ENCODE measurements at places on chromosomes 3 and 15. TPM values are rescaled to one million over a fixed set of nuclear protein-coding genes. Genes with fewer than 3 reads are reported as not detected.
A peak's percentile ranks its signal among the peaks of the same experiment; 100 is the strongest.

DNA sequence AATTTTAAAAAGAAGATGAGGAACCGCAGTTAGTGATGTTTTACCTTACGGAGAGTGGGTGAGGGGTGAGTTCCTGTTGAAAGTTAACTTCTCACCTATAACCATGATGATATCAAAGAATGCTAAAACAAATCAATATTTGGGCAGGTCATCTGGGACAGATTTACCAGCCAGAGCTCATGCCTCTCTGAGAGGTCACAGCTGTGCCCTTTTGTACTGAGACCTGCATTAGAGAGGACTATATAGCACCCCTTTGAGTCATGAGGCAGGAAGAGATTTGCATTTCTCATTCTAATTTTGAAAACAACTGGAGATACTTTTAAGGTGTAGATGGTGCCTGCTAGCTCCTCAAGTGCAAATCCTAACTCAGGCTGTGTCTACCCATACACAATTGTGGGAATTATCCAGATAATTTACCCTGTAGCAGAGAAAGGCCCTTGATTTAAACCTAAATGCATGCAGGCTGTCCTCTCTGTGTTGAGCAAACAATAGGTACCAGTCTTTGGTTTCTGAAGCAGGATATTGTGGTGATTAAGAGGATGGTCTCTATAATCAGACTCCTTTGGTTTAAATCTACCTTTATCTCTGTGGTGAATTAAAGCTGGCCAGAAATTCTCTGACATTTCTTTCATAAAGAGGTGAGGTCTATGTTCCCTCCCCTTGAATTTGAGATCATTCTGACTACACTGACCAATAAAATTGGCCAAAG lies 5.8 kb upstream of the TM4SF4 start:
- no peak overlapping the region for H3K27ac ChIP-seq
- H3K27me3 ChIP-seq = peaks cover 15% of the 10 kb centered on the region
- no peaks in the 10 kb centered on the region for H3K36me3 ChIP-seq
- H3K4me1 ChIP-seq = peaks cover 2% of the 10 kb centered on the region

- H3K36me3 ChIP-seq = no peaks in the 10 kb centered on the region
- peak overlapping the region; percentile 97 for H3K4me3 ChIP-seq
- H3K4me1 ChIP-seq = peaks cover 48% of the 10 kb centered on the region
- peak overlapping the region; percentile 98 for H3K27ac ChIP-seq
- H3K27me3 ChIP-seq = no peaks in the 10 kb centered on the region
- peak; percentile 70 for DNase-seq
These were observed 575 bp downstream of the TRPM7 start for GRCh38 chr15:50685976-50686468.

Gene PRTG
- not detected for total RNA-seq

Gene GPR27
- total RNA-seq = 1.0 TPM

DNA sequence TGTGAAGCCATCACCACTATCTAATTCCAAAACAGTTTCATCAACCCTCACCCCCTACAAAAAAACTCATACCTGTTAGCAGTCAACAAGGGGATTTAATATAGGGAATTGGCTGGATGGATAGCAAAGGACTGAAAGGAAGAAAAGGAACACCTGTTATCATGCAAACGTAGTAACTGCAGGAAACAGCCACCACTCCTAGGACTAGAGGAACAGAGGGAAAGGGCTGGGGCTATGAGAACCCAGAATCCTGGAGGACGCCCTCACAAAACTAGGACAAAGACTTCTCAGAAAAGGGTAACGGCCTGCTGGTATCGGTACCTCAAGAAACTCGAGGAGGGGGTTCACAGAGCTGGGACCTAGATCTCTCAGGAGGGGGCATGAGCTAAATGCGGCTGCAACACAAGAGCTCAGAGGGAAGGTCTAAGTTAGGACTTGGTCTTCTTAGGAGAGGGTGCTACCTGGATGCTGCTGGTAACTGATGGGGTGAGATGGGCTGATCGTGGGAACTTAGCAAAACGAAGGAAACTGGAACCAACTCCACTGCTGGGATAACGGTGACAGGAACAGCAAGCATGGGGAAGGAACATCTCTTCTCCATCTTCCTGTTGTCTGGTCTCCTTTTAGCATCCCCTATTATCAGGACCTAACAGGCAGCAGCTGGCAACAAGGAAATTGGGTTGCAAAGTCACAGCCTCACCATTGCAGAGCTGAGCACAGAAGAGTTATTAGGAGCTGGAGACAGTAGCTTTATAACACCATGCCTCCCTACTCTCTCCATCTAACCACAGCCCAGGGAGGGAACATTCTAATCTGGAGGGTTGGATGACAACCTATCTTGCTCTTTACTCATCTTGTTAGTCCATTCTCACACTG lies 147.7 kb downstream of the UACA start:
- no peak overlapping the region for H3K27ac ChIP-seq
- H3K36me3 ChIP-seq = no peaks in the 10 kb centered on the region
- no peaks in the 10 kb centered on the region for H3K4me1 ChIP-seq
- DNase-seq = no peak

Gene CIP2A
- 4.1 TPM for total RNA-seq

DNA sequence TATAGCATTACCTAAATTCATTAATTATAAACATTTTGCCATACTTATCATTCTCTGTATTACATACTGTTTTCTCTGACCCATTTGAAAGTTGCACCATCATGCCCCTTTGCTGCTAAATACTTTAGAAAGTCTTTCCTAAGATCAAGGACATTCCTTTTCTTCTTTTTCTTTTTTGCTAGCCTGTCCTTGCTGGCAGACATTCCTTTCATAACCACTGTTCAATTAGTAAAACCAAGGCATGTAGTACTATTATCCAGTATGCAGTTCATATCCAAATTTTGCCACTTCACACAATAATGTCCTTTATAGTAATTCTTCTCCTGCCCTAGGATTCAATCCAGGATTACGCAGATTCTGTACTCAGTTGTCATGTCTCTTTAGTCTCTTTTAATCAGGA lies 321.0 kb upstream of the C2CD4B start:
- peaks cover 43% of the 10 kb centered on the region for H3K27me3 ChIP-seq
- no peak overlapping the region for H3K27ac ChIP-seq
- no peaks in the 10 kb centered on the region for H3K36me3 ChIP-seq
- no peak overlapping the region for H3K4me3 ChIP-seq
- no peak for DNase-seq
- peaks cover 4% of the 10 kb centered on the region for H3K4me1 ChIP-seq

- no peak overlapping the region for H3K27ac ChIP-seq
- no peak for DNase-seq
- H3K4me3 ChIP-seq = no peak overlapping the region
- H3K27me3 ChIP-seq = peaks cover 65% of the 10 kb centered on the region
These were observed 1.5 kb downstream of the RBP1 start for GRCh38 chr3:139537795-139538621.

DNA sequence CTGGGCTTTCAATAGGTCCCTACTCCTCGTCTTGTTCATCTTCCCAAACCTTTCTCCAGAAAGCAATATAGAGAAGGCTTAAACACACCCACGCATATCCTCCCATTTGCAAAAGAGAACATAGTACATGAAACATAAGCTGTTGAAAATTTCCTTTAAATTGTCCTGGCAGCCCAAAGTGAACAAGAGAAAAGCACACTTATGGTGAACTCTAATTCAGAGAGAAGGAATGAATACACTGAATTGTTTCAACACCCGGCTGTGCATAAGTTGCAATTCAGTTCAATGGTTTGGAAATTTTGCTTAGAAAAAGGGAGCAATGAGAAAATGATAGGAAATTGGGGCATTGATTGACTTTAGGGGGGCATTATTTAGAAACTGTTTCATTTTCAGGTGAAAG lies 202.6 kb downstream of the TIGIT start:
- no peak overlapping the region for H3K4me3 ChIP-seq
- H3K36me3 ChIP-seq = peaks cover 2% of the 10 kb centered on the region
- H3K27me3 ChIP-seq = peaks cover 11% of the 10 kb centered on the region
- peaks cover 19% of the 10 kb centered on the region for H3K4me1 ChIP-seq
- no peak for DNase-seq
- H3K27ac ChIP-seq = no peak overlapping the region

DNA sequence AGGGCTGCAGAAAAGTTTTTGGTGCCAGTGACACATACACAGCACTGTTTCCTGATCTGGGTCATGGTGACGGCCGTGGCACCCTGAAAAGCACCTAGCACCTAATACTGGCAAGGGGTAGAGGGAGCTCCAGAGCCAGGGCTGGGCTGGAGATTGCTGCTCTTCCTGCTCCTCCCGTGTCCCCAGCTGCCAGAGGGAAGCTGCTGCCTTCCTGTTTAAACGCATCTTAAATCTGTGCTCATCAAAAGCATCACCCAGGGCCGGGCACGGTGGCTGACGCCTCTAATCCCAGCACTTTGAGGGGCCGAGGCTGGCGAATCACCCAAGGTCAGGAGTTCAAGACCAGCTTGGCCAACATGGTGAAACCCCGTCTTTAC lies 156.7 kb upstream of the MEF2A start:
- peaks cover 2% of the 10 kb centered on the region for H3K36me3 ChIP-seq
- no peak for DNase-seq

- H3K36me3 ChIP-seq = no peaks in the 10 kb centered on the region
- H3K27ac ChIP-seq = no peak overlapping the region
- H3K4me1 ChIP-seq = peaks cover 13% of the 10 kb centered on the region
- H3K4me3 ChIP-seq = no peak overlapping the region
These were observed 478.5 kb upstream of the CBLB start for GRCh38 chr3:106347350-106347749.

Gene CLDN11
- total RNA-seq = not detected

GRCh38 chr15:37108381-37109167 lies 8.2 kb upstream of the MEIS2 start:
- peaks cover 9% of the 10 kb centered on the region for H3K36me3 ChIP-seq
- H3K27me3 ChIP-seq = peaks cover 82% of the 10 kb centered on the region
- no peak overlapping the region for H3K27ac ChIP-seq
- H3K4me1 ChIP-seq = peaks cover 3% of the 10 kb centered on the region
- no peak for DNase-seq
- no peak overlapping the region for H3K4me3 ChIP-seq

DNA sequence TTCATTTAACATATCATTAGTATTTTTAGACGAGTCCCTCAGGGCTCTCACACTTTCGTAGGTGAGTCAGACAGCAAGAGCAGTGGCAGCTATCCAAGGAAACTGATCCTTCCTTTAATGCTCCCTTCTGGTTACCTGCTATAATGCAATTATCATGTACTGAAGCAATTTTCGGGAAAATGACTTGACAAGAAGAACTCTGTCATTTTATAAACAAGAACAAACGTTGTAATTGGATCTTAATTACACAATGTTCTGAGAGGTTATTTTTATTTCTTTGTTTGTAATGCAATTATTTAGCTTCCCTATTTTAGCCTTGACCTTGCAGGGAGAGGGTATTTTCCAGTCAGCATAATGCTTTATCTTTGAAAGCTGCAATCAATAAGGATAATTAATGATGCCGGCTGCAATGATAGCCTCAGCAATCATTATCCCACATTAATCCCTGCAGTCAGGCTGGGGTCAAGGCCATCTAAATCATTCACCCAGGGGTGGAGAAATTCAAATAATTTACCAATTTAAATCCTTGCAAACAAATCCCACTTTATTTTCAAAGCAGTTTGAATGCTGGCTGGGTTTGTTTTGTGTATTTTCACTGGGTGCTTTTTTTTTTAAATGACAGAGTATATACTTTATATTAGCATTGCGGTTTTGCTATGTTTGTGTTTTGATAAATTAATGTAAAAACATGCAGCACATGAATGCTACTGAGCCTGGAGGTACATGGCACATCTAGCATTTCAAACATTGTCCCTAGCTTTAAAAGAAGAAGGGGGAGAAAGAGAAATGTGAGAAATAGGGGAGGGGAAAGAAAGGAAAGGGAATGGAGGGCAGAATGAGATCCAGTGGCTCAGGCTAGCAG lies 249.9 kb downstream of the SHOX2 start:
- no peaks in the 10 kb centered on the region for H3K4me1 ChIP-seq
- no peak for DNase-seq
- H3K27ac ChIP-seq = no peak overlapping the region
- no peaks in the 10 kb centered on the region for H3K27me3 ChIP-seq
- H3K36me3 ChIP-seq = no peaks in the 10 kb centered on the region

- H3K4me1 ChIP-seq = peaks cover 13% of the 10 kb centered on the region
- peaks cover 43% of the 10 kb centered on the region for H3K27me3 ChIP-seq
- no peak overlapping the region for H3K4me3 ChIP-seq
- no peak for DNase-seq
- H3K27ac ChIP-seq = no peak overlapping the region
- H3K36me3 ChIP-seq = peaks cover 5% of the 10 kb centered on the region
These were observed 31.7 kb upstream of the NR2C2 start for GRCh38 chr3:14915636-14916222.

- H3K4me3 ChIP-seq = no peak overlapping the region
- no peaks in the 10 kb centered on the region for H3K36me3 ChIP-seq
- DNase-seq = no peak
- H3K27me3 ChIP-seq = no peaks in the 10 kb centered on the region
These were observed 682.1 kb downstream of the MECOM start for GRCh38 chr3:168981396-168981795.

Gene AGTR1
- total RNA-seq = not detected

Gene EPHB3
- total RNA-seq = not detected

GRCh38 chr3:117181222-117181621 lies 471.6 kb downstream of the TUSC7 start:
- no peaks in the 10 kb centered on the region for H3K36me3 ChIP-seq
- H3K27ac ChIP-seq = no peak overlapping the region
- no peak overlapping the region for H3K4me3 ChIP-seq
- H3K27me3 ChIP-seq = no peaks in the 10 kb centered on the region
- no peaks in the 10 kb centered on the region for H3K4me1 ChIP-seq
- no peak for DNase-seq

All from T-helper 17 cell (primary cell).